GM23248 (cell line): ENCODE measurements at places on chromosomes 5 and 9. TPM values are rescaled to one million over a fixed set of nuclear protein-coding genes. Genes with fewer than 3 reads are reported as not detected.

Gene ACER2
- 0.30 and 0.48 TPM in 2 replicates for polyA plus RNA-seq

Gene PCDHGB3
- 0.95 and 1.2 TPM in 2 replicates for polyA plus RNA-seq

Gene BTNL3
- not detected in 2 replicates for polyA plus RNA-seq

- no peak for DNase-seq
Observed at GRCh38 chr9:127114606-127115005, 7.8 kb downstream of the ANGPTL2 start.

GRCh38 chr5:58490402-58491050 lies 709 bp upstream of the GAPT start:
- no peak for DNase-seq

GRCh38 chr5:162434281-162434680 lies 366.7 kb downstream of the GABRG2 start:
- DNase-seq = no peak

GRCh38 chr5:156621719-156622118 lies 228.4 kb upstream of the PPP1R2B start:
- DNase-seq = no peak

DNA sequence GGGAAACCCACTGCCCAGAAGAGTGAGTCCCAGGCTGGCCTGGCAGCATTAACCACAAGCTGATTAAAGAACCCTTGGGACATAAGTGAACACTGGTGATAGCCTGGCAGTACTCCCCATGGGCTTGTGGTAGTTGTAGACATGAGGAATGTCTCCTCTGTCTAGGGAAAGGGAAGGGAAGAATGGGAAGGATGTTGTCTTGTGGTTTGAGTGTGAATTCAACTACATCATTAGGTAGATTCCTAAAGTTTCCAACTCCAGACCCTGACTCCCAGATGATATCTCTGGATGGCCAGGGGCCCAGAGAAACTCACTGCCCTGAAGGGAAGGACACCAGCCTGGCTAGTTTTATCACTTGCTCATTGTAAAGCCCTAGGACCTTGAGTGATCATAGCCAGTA lies 1012.4 kb upstream of the COX7C start:
- DNase-seq = no peak

DNA sequence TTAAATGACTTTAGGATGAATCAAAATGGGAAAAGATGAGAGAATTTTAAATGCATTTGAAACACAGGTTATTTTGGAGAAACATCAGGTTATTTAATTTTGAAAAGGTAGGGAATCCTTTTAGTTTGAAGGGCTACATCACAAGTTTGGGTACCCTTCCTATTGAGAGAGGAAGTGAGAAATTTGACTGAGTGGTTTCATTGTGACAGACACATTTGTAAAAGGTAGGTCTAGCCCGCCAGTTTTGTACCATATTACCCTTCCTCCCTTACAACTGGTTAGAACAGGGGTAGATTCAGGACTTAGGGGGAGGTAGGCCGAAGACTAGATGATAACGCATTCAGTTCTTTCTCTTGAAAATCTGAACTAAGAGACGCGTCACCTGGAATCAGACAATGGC lies 464.2 kb downstream of the EBF1 start:
- no peak for DNase-seq
